ENCODE measurements at places on chromosomes 7 and 10.

- no peak for DNase-seq
Measured at GRCh38 chr7:101744588-101744987, 72.8 kb upstream of the CUX1 start.

DNA sequence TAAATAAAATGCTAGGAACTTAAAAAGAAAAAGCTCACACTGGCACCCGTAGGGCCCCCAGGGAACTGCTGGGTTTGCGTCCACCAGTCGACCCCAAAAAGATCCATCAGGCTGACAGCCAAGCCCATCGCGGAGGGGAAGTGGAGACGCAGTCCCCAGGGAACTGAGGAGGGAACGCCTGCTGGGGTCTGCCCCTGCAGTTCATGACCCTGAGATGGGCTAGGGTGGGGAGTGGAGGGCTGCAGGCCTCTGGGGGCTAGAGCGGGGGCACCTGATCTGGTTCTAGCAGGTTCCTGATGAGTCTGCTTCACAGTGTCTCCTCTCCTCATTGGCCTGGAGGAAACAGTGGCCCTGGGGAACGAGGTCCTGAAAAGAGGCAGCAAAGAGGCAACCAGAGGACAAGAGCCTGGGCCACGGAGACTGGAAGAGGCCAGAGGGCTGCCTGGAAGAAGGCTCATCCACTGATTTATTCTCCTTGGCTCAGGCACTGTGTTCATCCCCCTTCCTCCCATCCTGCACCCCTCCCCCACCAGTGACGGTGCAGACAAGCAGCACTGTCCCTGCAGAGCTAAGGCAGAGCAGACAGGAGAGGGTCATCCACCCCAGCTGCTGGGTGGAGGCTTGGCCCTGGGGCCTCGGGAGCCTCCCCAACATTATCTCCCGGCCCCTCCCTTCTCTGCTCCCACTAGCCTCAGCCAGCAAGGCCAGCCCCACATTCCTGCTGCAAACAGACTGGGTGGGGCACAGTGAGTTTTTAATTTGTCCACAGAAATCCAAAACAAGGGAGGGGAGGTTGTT, 24.7 kb upstream of the HSPA12A start:
- no peak for DNase-seq

DNA sequence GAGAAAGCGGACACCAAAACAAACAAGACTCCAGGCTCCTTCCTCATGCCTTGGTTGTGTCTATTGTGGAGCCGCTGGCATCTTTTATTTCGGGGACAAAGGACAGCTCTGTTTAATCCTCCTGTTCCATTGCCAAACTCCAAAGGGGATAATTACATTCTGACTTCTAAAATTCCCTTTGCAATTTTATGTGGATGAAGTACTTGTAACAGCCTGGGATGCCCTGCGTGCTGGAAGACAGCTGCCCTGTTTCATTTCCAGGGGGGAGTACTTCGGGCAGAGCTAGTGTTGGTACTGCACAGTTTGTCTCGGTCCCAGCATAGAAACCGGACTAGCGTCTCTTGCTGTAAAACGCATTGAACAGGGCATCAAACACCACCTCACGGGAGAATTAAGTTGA, 90.9 kb downstream of the BAMBI start:
- no peak for DNase-seq

- DNase-seq: no peak
Measured at GRCh38 chr10:86267286-86268195, 99.1 kb downstream of the GRID1 start.

GRCh38 chr7:95986178-95986764, 213.9 kb downstream of the DYNC1I1 start:
- no peak for DNase-seq
